ENCODE measurements at places on chromosomes 7 and 10. TPM values are rescaled to one million over a fixed set of nuclear protein-coding genes. Genes with fewer than 3 reads are reported as not detected.

DNA sequence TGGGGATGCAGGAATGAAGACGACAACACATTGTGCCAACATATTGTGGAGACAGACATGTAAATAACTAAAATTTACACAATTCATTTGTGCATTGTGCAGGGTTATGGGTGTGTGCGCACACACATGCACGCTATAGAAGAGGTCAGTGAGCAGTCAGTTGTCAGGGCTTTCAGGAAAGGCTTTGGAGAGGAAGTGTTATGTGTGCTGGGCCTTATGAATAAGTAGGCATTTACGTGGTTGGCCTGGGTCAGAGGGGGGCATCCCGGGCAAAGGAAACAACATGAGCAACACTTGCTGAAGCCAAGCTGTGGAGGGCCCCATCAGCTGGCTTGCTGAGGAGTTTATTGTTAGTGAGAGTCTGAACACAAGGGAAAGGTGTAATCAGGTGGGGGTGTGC is 4.1 kb downstream of the PRXL2A start:
- H3K4me3 ChIP-seq = no peak overlapping the region
- no peaks in the 10 kb centered on the region for H3K36me3 ChIP-seq
- no peak for DNase-seq
- H3K4me1 ChIP-seq = peaks cover 86% of the 10 kb centered on the region

DNA sequence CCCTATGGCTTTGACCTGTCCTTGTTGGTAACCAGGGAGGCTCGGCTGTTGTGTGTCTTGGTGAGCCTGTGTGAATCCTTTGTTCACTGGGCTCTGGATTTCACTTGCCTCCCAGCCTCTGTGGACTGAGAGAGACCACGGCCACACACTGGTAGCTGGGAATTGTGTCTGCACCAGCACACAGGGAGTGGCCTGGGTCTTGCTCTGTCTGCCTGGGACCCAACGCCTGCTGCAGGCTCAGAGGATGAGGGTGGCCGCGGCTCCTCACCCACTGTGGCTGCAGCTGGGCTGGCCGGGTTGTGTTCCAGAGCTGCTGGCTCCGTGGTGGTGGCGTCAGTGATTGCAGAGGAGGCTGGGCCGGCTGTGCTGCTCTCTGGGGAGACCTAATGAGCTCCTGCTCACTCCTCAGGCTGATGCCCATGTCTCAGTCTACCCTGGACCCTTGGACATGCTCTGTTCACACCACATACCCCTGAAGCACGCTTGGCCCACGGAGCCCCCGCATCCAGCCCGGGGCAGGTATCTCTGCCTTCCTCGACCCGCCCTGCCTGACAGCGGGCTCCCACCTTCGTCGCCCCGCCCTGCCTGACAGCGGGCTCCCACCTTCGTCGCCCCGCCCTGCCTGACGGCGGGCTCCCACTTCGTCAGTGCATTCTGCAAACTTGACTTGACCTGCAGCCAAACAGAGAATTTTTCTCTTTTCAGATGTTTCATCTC is 328.5 kb downstream of the ADARB2 start:
- H3K36me3 ChIP-seq = no peaks in the 10 kb centered on the region
- H3K4me1 ChIP-seq = no peaks in the 10 kb centered on the region
- DNase-seq = no peak
- H3K27me3 ChIP-seq = no peaks in the 10 kb centered on the region

DNA sequence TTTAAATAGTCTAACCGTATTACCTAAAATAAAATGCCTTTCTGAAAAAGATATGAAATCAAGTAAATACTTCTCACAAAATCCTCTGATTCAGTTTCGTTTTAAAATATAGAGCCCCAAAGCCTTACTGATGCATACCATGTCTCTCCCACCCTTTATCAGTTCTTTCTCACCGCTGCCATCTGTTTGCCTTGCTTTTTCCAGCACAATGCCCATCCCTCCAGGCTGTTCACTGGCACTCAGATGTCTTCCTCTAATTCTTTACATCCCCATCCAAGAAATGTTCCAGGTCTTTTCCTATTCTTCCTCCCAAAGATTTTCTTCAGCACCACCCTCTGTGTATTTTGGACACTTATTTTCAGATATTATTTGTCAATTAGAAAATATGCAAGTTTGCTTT is 116.5 kb upstream of the LRRN3 start:
- H3K4me1 ChIP-seq = no peaks in the 10 kb centered on the region
- H3K27me3 ChIP-seq = no peaks in the 10 kb centered on the region
- no peak overlapping the region for H3K4me3 ChIP-seq
- H3K36me3 ChIP-seq = no peaks in the 10 kb centered on the region
- no peak for DNase-seq

DNA sequence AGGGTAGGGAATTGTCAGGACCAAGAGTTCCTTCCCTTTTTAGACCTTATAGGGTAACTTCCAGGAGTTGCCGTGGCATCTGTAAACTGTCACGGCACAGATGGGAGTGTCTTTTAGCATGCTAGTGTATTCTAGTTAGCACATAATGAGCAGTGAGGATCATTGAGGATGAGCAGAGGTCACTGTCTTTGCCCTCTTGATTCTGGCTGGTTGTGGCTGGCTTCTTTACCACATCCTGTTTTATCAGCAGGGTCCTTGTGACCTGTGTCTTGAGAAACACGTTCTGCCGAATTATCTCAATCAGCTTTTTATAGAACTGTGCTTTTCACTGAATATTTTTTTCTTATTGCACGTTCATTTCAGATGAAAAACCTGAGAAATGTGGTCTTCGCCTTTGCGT is 41.5 kb downstream of the MINPP1 start:
- no peak overlapping the region for H3K27ac ChIP-seq
- no peak for DNase-seq
- peaks cover 15% of the 10 kb centered on the region for H3K36me3 ChIP-seq
- no peak overlapping the region for H3K4me3 ChIP-seq
- H3K4me1 ChIP-seq = peaks cover 23% of the 10 kb centered on the region

SP8 gene
- total RNA-seq = not detected

DNA sequence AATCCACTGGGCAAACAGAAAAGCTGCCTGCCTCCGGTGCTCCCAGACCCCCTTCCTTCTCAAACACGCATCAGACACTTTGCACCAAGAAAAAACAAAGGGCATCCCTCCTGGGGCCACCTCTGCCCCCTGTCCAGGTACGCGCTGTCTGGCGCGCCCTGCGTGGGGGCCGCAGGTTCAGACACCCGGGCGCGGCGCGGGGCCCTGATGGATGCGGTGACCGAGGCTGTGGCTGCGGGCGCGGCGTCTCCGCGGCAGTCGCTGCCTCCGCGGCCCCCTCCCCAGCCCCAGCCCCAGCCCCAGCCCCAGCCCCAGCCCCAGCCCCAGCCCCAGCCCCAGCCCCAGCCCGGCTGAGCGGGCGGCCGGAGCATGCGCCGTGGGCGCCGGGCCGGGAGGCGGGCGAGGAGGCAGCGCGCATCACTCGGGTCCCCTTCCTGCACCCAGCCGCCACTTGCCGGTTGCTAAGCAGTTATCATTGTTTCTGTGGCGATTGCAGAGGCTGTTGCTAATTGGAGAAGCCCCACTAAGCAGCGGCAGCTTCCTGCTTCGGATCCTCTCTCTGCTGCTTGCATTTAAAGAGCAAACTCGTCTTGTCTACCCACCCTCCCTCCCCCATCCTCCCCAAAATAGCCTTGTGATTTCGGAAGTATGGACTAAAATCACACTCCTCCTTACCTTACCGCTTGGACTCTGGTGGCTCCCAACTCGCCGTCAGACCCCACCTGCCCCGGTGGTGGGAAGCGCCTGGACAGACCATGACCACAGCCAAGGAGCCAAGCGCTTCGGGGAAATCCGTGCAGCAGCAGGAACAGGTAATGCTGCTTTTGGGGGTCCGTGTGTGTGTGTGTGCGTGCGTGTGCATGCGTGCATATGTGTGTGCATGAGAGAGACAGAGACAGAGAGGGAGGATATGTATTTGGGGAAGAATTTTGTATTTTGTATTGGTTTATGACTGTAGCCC is 252.8 kb downstream of the DPP6 start:
- no peaks in the 10 kb centered on the region for H3K4me1 ChIP-seq
- no peaks in the 10 kb centered on the region for H3K36me3 ChIP-seq
- H3K27ac ChIP-seq = no peak overlapping the region
- no peak overlapping the region for H3K4me3 ChIP-seq
- no peaks in the 10 kb centered on the region for H3K27me3 ChIP-seq
- DNase-seq = no peak

DNA sequence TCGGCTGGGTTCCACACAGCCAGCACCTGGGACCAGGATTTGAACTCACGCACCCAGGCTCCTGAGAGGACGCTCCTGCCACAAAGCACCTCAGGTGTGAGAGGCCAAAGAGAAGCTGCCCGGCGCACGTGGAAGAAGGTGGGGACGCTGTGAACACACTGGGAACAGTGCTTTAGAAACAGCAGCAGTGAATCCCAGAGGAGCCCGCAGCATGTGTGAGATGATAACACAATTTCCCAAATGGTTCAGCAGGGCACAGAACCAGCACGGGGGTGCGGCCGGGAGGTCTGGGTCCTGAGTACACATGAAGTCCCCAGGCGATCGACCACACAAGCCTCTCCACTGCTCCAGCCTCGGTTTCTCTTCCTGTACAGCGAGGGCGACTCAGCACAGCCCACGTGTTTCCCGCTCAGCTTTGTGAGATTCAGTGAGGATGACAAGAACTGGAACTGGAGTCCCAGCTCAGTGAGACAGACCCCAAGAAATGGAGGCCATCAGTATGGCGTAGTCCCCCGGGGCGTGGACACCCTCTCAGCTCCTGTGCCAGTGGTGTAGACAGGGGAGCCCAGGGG is 188.3 kb downstream of the MAD1L1 start:
- no peak overlapping the region for H3K4me3 ChIP-seq
- H3K27ac ChIP-seq = no peak overlapping the region
- H3K4me1 ChIP-seq = no peaks in the 10 kb centered on the region
- peaks cover 5% of the 10 kb centered on the region for H3K36me3 ChIP-seq
- H3K27me3 ChIP-seq = no peaks in the 10 kb centered on the region

TRIM4 gene
- 8.8 TPM for total RNA-seq

- H3K4me1 ChIP-seq = no peaks in the 10 kb centered on the region
- H3K4me3 ChIP-seq = no peak overlapping the region
- no peak overlapping the region for H3K27ac ChIP-seq
These were observed 550.3 kb downstream of the GRM8 start for GRCh38 chr7:126702242-126703016.

DNA sequence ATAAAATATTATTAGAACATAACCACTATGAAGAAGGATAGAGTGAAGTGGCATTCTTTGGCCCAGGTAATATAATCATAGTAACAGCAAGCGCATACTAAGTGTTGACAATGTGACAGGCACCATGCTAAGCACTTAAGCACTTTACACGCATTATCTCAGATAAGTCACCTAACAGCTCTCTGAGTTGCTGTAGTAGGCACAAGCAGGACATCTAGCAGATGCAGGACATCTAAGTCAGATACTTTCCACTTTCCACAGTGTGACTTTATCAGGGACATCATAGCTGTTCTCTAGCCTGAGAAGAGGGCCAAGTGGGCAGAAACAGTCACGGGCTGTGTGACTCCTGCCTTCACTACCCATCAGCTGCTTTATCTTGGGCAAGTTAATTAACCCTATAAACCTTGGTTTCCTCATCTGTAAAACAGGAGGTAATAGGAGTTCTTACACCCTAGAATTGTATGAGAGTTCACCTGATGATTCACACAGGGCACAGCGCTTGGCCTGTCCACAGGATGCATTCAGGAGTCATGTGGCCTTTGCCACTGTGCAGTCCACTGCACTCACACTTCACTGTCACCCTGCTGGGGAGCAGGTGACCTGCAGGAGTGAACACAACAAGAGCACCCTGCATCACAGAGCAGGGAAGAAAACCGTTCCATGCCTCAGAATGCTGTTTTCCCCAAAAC is 12.5 kb downstream of the LIPA start:
- peaks cover 6% of the 10 kb centered on the region for H3K36me3 ChIP-seq
- no peak overlapping the region for H3K4me3 ChIP-seq
- no peaks in the 10 kb centered on the region for H3K27me3 ChIP-seq
- DNase-seq = no peak
- no peak overlapping the region for H3K27ac ChIP-seq

DNA sequence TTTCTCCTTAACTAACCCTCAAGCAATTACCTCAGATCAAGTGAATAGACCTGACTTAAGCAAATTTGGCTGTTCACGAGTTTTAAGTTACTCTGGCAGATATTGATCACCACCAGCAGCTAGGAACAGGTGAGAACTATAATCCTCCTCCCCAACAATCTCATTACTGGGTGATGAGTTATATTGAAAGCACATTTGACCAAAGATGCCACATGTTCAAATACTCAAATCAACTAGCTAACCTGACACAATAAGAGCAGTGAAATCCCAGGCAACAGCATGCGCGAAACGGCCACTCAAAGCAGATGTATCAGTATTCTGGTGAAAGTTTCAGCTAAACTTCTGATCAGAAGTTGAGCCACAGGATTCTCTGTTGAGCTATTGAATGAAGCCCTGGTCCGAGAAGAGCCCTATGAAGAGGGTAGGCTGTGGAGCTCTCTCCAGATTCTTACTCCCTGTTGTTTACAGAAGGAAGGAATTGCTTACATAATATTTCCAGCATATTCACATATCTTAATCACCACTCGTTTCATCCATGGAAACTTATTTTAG is 52.6 kb downstream of the CAV1 start:
- no peaks in the 10 kb centered on the region for H3K27me3 ChIP-seq
- no peaks in the 10 kb centered on the region for H3K36me3 ChIP-seq
- no peak overlapping the region for H3K4me3 ChIP-seq

DNA sequence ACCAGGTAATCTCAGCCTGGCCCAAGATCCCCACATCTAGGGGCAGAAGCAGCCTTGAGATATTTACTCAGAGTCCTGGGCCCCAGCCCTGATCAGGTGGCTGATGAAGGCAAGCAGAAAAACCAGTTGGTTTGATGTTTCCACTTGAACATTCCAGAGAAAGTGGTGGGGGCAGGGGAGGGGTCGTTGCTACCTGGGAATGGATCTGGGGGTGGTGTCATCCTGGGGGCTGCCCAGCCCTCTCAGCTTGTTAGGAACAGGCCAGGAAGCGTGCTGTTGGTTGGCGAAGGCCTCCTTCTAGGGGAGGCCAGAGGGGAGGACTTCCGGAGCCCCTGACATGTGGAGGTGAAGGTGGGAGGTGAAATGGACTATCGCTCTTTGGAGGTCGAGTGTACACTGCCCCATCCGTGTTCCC is 3.7 kb upstream of the ABHD11 start:
- H3K36me3 ChIP-seq = peaks cover 2% of the 10 kb centered on the region
- no peaks in the 10 kb centered on the region for H3K27me3 ChIP-seq
- no peak overlapping the region for H3K4me3 ChIP-seq
- H3K4me1 ChIP-seq = peaks cover 28% of the 10 kb centered on the region

DNA sequence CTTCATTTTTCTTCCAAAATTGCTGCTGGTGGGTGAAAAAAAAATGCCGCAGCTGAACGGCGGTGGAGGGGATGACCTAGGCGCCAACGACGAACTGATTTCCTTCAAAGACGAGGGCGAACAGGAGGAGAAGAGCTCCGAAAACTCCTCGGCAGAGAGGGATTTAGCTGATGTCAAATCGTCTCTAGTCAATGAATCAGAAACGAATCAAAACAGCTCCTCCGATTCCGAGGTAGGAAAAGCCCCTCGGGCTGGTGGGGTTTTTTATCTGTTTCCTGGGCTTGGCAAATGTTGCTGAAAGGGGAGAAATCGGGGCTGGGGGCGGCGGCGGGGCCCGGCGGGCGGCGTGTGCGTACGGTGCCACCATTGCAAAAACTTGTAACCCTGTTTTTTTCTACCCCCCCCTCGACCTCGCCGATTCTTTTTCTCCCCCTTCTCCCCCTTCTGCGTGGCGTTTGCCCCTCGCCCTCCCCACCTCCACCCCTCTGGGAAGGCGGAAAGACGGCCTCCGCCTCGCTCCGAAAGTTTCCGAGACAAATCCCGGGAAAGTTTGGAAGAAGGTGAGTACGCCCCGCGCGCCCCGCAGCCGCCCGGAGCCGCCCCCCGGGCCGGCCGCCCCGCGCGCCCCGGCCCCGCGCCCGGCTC is 789 bp downstream of the TCF7L2 start:
- H3K27me3 ChIP-seq = no peaks in the 10 kb centered on the region
- no peaks in the 10 kb centered on the region for H3K36me3 ChIP-seq
- peak overlapping the region; percentile 72 for H3K4me3 ChIP-seq
- DNase-seq = no peak

Data from right atrium auricular region (tissue), 2 donors.